ENCODE measurements at places on chromosomes 13 and 19. TPM values are rescaled to one million over a fixed set of nuclear protein-coding genes. Genes with fewer than 3 reads are reported as not detected.
A peak's percentile ranks its signal among the peaks of the same experiment; 100 is the strongest.

DNA sequence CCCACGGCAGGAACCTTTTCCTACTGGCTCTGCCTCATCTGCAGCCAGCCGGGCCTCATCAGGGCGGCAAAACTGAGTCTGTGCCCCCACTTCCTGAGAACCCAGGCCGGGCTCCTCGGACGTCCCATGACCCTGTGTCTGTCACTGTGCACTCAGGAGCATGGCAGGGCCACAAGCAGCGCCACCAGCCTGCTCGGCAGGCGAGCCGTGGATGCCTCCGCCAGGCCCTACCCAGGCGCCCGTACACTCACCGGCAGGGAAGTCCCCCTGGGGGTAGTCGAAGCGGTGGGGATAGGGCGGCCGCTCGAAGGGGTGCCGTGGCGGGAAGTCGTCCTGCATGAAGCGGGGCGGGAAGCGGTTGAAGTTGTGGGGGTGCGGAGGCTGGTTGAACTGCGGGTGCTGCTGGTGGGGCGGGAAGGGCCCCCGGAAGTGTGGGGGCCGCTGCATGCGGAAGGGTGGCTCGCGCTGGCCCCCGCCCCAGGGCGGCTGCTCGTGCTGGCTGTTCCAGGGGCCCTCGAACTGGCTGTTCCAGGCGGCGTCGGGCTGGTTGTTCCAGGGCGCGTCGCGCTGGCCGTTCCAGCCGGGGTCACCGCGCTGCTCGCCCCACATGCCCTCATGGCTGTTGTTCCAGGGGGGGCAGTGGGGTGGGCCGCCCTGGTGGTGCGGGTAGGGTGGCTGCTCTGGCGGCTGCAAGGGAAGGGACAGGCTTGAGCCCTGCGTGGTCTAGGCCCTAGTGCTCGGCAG is 17.1 kb downstream of the CHERP start:
- no peak for DNase-seq

Gene ZNF229
- total RNA-seq: 17.6 TPM

DNA sequence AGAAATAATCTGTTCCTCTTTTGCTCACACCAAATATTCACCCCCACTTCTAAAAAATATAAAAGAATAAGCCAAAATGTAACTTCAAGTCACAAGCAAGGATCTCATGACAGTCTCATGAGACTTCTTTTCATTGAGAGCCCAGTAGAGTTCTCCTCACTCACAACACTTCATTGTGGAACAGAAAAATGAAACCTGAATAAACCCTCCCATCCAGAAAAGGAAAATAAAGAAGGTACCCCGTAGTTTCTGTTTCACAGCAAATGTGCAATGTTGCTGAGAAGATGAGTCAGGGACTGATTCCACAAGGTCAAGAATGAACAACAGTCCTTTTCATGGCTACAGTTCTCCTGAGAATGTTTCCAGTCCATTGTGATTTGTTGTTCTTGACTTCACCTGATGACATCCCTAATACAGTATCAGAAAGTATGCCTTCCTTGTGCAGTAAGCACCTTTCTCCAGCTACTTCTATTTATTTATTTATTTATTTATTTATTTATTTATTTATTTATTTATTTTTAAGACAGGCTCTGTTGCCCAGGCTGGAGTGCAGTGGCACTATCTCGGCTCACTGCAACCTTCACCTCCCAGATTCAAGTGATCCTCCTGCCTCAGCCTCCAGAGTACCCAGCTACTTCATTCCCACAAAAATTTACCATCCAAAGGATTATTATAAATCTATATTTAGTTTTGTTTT is 6.4 kb upstream of the ZNF841 start:
- DNase-seq: no peak

- no peak for DNase-seq
Measured at GRCh38 chr13:50613356-50613831, 230.1 kb downstream of the DLEU7 start.

DNA sequence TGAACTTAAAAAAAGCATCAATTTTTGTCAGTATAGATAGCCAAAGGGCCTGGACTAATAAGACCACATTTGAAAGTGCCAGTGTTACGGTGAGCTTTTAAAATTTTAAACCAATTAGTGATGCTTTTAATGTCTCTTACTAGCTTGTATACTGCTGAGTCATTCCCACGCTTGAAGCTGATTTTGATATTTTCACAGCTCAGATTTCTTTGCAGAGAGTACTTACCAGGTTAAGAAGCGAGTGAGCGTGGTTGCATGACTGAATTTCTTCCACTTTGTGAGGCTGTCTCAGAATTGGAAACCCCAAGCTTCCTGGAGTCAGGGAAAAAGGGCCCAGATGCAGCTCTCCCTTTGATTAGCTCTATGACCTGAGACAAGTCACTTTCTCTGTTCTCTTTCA is 74.5 kb upstream of the NBEA start:
- peak; percentile 8 for DNase-seq

Gene TRIM13
- 22.5 TPM for total RNA-seq

GRCh38 chr19:13043285-13043684 is 48.0 kb downstream of the NFIX start:
- no peak for DNase-seq

Gene ERICH6B
- total RNA-seq: not detected

- no peak for DNase-seq
Measured at GRCh38 chr19:41621654-41622053, 5.2 kb downstream of the CEACAM4 start.

DNA sequence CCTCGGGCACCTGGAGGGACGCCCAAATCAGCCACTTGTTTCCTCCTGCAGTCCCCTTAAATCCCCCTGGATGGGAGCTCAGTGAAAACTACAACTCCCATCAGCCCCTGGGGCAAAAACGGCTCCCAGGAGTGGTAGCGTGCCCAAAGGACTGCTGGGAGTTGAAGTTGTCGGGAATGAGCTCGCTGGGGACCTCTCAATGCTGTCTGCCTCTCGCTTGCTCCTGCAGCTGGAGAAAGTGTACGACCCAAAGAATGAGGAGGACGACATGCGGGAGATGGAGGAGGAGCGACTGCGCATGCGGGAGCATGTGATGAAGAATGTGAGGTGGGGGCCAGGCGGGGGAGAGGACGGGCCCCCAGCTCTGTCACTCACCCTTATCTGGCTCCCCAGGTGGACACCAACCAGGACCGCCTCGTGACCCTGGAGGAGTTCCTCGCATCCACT is 14.7 kb upstream of the DHDH start:
- DNase-seq: no peak

Gene LILRB5
- not detected for total RNA-seq

DNA sequence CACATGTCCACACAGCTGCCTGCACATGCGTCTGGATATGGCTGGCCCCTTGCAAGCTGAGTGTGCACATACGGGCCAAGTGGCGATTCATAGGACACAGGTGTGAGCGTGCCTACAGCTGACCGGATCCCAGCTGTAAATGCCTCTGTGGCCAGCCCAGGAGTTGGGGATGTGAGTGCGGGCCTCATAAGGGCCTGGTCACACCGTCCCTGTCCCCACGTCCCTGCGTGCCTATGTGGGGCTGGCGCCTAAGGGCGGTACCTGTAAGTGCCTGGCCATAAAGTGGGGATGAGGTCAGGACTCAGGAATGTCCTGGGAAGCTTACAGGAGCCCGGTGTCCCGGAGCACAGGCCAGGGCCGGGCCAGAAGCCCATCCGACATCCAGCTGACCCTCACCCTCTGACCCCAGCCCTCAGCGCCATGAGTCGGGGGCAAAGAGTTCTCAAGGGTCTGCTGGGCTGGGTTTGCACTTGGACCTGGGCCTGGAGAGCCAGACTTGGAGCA is 1.3 kb upstream of the ARHGAP45 start:
- no peak for DNase-seq

Gene SIGLEC8
- not detected for total RNA-seq

Gene IZUMO4
- total RNA-seq: 0.56 TPM

DNA sequence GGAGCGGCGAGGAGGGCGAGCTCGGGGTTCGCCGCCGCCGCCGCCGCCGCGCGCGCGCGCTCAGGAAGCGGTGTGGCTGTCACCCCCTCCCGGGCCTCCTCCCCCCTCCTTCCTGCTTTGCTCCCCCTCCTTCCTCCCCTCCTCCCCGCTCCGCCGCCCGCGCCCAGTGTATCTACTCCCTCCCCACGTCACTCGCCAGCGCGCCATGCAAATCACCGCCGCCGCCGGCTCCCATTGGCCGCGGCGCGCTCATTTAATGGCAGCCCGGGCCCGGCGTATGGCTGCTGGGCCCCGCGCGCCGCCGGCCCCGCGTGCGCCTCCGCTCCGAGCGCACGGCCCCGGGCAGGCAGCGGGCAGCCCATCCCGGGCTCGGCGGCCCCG is 335 bp upstream of the SOX1 start:
- no peak for DNase-seq

Gene GARIN5A
- total RNA-seq: not detected

- no peak for DNase-seq
Measured at GRCh38 chr19:13932149-13932637, 6.0 kb downstream of the PODNL1 start.

DNA sequence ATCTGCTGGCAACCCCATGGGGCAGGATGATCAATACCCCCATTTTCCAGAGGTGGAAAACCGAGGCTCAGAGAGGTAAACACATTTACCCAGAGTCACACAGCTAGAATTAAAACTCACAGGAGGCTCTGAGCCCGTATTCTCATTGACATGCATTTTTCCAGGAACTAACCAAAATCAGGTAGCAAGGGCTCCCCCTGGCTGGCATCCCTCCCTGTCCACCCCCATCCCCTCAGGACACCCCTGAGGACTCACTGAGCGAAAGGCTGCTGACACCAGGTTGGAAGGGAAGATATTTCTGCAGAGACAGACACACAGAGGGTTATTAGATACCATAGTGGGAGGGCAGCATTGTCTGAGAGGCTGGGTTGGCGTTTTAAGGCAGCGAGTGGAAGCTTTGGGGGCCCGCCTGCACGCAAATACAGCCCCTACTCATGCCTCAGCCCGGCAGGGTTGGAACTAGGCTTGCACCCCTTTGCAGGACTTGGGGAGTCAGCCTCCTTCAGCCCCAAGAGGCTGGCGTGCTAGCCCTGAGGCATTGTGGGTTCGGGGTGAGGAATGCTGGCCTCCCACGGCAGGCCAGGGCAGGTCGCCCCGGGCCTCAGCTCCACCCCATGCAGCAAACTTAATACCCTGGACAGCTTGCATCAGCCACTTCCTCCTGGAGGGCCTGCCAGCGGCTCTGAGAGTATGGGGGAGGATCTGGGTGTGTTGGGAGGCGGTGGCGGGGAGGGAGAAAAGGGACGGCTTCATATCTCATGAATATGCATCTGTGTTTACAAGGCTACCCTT is 3.9 kb downstream of the SLC1A5 start:
- peak; percentile 95 for DNase-seq

Gene DACH1
- not detected for total RNA-seq

DNA sequence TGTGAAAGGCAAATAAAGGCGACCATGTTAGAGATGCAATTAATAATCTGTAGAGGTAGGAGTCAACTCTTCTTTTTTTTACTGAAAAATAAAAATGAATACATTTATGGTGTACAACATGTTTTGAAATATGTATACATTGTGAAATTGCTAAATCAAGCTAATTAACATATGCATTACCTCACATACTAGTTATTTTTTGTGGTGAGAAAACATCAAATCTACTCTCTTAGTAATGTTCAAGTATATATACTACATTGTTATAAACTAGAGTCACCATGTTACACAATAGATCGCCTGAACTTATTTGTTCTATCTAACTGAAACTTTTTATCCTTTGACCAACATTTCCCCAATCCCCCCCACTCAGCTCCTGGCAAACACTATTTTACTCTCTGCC is 143.2 kb downstream of the POU4F1 start:
- DNase-seq: no peak

DNA sequence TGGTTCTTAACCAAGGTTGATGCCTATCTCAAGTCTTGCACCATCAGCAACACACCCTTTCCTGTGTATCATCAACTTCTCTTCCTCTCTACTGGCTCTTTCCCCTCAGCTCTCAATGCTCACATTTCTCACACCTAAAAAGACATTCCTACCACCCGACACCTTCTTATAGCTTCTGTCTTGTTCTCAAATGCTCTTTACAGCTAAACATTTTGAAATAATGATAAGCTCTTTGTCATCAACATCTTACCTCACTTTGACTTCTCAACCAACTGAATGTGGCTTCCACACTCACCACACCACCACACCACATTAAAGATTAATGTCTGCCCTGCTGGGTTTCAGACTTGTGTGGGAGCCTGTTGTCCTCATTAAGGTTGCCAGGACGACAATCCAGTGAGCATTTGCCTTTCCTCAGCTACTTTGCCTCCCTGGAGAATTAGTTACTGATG is 67.8 kb downstream of the RXFP2 start:
- no peak for DNase-seq

DNA sequence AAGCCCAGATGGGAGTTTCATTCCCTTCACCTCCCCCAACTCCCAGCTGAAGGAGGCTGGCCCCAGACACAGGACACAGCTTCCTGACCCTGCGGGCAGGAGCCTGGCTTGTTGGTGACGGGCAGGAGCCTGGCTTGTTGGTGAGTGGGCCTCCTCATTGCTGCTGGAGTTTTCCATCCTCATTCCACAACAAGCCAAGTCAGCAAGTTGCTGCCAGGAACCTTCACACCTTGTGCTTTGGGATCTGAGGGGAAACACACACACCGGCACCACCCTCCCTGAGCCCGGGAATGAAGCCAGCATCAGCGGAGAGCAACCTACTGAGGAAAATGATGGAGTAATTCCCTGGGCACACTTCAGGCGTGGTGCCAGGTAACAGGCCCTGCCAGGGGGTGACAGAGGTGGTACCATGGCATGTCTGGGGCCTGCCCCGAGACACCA is 74.9 kb downstream of the ALOX5AP start:
- no peak for DNase-seq

DNA sequence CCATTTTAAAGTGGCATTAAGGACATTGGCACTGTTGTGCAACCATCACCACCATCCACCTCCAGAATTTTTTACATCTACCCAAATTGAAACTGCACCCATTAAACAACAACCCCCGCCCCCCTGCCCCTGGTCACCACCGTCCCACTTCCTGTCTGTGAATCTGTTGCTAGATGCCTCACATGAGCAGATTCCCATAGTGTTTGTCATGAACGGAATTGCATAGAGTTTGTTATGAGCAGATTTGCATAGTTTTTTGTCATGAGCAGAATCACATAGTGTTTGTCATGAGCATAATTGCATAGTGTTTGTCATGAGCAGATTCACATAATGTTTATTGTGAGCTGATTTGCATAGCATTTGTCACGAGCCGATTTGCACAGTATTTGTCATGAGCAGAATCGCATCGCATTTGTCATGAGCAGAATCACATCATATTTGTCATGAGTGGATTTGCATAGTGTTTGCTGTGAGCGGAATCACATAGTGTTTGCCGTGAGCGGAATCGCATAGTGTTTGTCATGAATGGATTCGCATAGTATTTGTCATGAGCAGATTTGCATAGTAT is 54.0 kb upstream of the GTF3A start:
- no peak for DNase-seq

DNA sequence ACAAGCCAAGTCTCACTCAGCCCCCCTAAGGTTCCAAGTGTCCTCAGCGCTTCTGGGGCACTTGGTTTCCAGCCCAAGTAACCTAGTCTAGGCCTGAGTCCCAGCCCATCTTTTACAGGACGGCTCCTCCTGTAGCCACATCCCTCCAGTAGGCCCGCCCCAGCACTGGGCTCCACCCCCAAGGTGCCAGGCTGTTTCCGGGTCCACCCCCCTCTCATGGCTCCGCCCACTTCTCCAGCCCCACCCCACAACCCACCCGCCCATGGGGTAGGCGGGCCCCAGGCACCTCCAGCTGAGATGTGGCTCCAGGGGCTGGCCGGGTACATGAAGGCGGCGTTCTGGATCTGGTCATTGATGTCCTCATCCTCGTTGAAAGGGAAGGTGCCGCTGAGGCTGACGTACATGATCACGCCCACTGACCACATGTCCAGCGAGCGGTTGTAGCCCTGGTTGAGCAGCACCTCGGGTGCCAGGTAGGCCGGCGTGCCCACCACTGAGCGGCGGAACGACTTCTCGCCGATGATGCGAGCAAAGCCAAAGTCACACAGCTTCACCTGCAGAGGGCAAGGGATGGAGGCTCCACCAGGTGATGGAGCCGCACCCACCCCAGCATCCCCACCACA is 17.2 kb upstream of the DACT3 start:
- DNase-seq: no peak
